ENCODE measurements at places on chromosomes 5 and 9.

GRCh38 chr9:105661011-105661410 is 1.2 kb upstream of the TAL2 start:
- DNase-seq, result no peak

DNA sequence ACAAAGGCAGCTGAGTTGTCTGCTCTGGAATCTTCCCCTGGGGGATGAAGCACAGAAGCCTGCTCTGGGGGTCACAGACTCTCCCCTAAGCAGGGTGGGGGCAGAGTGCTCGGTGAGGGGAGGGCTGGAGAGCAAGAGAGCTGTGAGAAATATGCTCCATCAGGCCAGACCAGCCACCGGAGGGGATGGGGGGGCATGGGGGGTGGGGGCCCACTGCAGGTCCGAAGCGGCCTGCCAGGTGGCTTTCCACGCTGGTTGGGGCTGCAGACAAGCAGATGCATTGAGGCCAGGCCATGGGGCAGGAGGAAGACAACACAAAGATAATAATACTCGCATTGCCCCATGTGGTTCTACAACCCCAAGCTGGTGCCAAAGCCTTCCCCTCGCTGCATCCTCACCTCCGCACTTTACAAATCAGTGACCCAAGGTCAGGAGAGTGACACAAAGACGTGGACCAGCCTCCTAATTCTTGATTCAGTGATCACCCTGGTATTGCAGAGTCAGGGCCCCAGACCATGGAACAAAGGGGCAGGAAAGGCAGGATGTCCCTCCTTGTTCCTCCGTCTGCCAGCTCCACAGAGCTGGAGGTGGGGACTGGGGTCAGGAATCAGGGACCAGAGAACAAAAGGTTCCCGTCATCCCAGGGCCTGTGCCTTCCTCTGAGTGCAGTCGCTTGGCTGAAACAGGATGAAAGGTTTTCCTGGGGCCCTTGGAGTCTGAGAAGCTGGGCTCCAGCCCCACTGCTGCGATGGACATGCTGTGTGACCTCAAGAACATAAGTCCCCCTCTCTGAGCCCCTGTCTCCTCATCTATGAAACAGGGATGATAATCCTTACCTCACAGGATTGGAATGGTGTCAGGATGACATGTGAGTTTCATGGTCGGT is 37.2 kb upstream of the GABRP start:
- no peak for DNase-seq

DNA sequence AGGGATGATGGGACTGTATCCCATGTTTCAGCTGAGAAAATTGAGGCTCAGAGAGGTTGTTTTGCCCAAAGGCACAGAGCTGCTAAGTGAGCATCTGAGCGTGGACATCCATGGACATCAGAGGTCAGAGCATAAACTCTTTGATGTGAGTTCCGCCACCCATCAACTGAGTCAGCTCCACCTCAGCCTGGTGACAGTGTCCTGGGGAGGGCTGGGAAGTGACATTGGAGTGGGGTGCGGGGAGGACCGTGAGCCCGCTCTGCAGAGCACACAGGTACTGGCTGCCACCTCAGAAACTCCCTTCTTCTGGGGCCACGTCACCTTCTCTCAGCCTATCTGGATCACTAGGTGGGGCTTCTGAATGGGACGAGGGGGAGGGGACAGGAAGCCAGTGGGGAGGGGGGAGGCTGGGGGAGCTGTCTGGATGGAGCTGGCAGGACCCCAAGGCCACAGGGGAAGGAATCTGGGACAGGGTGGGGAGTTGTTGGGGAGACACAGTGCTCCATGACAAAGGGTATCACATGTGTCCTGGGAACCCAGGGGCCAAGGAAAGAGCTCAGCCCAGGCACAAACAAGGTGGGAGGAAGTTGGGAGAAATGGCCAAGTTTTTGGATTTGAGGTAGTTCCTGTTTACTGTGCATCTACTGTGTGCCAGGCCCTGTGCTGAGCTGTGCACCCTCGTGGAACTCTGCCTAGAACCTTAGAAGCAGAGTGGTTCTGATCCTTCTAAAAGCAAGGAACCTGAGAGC is 2.5 kb downstream of the LAMC3 start:
- no peak for DNase-seq

DNA sequence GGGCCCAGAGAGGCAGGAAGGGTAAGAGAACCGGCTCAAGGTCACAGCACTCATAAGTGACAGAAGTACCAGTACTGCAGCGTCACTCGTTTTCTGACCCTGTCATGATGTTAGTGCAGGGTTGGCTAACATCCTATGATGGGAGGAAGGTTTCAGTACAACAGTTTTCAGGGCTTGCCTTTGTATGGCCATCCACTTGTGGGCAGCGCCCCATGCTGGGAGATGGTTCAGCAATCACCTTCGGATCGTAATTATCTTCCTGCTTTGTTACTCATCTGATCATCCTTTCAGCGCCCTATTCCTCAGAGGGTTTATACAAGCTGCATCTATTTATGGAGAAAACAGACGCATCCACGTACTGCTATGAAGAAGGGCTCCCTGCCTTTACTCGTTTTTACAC is 2.4 kb downstream of the MAP1B start:
- no peak for DNase-seq

- DNase-seq, result no peak
Observed at GRCh38 chr5:174409971-174410370, 314.4 kb upstream of the MSX2 start.

GRCh38 chr5:122322801-122323548 is 10.9 kb downstream of the SNCAIP start:
- DNase-seq, result no peak

GRCh38 chr9:4762108-4762885 is 21.3 kb upstream of the AK3 start:
- peak; percentile 49 for DNase-seq

GRCh38 chr5:143182901-143183820 is 220.3 kb downstream of the NR3C1 start:
- no peak for DNase-seq

GRCh38 chr9:99809586-99810319 is 11.9 kb upstream of the NR4A3 start:
- no peak for DNase-seq

GRCh38 chr5:111411301-111411700 is 101.0 kb downstream of the STARD4 start:
- DNase-seq, result no peak

DNA sequence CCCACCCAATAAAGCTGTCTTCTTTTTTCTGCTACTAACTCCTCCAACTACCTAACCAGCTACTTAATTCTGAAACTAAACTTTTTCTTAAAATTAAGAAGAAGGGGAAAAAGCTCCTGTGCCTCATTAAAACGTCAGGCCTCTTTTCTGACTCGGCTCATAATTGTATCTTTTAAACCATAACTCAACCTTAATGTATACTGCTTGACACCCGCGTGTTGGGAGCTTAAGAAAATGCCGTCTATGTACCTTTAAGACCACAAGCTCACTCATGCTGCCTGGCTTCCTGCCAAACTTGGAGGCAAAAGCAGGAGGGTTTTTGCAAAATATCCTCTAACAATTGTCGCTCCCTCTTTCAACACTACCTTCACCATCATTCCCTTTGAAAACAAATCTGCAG is 5.0 kb downstream of the EBF1 start:
- DNase-seq, result no peak

GRCh38 chr9:135887585-135888050 is 19.7 kb downstream of the CAMSAP1 start:
- no peak for DNase-seq

DNA sequence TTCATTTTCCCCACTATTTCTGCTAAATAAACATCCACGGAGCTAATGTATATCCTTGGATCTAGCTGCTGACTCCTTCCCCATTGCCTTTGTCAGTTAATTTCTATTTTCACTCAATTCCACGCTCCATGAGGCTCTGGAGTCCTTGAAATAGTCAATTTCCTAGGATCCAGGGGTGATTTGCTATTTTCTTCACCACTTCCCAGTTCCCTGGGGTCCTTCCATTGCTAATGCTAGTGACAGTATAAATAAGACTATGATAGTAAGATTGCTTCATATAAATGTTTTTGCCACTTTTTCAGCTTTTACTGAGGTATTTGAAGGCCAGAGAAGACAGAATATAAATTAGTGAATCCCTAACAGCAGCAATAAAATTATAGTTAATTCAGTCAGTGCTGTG is 13.1 kb downstream of the TSSK1B start:
- no peak for DNase-seq

DNA sequence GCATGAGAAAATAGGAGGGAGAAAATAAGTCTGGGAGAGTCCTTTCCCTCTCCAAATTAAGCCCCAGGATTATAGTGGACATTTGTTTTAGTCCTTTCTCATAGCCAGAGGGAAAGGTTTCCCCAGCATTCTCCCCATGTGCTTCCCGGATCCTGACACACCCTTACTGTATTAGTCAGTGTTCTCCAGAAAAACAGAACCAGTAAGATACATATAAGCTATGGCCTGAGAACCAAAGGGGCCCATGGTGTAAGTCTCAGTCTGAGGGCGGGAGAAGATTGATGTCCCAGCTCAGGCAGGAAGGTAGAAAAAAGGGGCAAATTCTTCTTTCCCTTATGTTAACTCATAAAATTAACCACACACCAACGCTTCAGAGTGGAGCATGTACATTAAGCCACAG is 25.6 kb upstream of the SPATA31D4 start:
- DNase-seq, result no peak

DNA sequence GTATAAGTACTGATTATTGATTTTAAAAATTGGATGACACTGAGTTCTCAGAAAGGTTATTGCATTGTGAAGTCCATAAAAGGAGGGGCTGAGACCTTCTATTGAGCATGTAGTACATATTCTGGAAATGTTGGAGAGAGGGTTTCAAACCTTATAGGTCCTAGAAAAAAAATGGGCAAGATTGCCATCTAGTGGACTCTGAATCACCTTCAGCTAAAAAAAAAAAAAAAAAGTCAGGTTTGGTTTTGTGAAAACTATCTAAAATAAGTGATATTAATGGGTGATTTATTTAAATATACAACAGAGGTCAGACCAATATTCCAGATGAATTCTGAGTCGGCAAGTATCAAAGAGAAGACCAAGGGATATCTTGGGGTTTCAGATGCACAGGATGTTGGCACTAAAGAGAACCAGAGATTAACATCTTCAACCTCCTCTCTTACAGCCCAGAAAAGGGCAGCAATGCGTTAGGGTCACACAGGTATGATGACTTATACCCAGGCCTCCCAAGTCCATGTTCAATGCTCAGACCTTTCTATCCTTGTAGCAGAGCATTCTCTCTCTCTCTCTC is 109.8 kb upstream of the NMUR2 start:
- peak; percentile 1 for DNase-seq

GRCh38 chr9:37026931-37027581 is 7.0 kb downstream of the PAX5 start:
- no peak for DNase-seq

DNA sequence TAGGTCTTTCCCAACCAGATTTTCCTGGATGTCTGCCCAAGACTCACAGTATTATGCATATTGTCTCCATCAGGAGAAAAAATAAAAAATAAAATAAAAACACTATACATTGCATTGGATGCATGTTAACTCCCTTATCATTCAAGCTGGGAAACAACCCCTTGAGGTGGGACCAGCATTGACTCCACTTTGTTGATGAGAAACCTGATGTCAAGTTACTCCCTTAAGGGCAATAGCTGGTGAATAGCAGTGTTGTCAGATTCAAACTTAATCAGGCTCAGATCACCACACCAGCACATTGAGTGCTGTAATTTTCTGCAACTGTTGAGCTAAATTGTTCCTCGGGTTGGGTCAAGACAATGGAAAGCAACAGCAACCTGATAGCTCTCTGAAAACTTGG is 264.0 kb upstream of the TRIM32 start:
- no peak for DNase-seq

- DNase-seq, result no peak
Observed at GRCh38 chr5:1409381-1410110, 35.7 kb downstream of the SLC6A3 start.

DNA sequence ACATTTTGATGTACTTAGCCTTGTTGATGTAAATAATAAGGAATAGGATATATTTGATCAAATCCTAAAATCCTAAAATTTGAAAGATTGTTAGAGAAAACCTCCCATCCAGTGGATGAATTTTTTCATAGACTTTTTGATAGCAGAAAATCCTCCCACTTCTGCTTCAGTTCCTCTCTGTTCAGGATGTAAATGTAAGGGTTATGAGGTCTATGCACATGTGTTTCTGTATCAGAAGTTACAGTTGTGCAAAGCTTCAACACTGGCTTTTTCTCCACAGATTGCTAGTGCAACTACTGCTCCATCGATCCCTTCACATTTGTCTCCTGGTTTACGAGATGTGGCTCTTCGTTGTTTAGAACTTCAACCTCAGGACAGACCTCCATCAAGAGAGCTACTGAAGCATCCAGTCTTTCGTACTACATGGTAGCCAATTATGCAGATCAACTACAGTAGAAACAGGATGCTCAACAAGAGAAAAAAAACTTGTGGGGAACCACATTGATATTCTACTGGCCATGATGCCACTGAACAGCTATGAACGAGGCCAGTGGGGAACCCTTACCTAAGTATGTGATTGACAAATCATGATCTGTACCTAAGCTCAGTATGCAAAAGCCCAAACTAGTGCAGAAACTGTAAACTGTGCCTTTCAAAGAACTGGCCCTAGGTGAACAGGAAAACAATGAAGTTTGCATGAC is 16.0 kb upstream of the SETD9 start:
- no peak for DNase-seq
